ENCODE measurements at places on chromosomes 2 and 18.

- DNase-seq, result no peak
Observed at GRCh38 chr2:233974530-233975071, 57.4 kb downstream of the TRPM8 start.

DNA sequence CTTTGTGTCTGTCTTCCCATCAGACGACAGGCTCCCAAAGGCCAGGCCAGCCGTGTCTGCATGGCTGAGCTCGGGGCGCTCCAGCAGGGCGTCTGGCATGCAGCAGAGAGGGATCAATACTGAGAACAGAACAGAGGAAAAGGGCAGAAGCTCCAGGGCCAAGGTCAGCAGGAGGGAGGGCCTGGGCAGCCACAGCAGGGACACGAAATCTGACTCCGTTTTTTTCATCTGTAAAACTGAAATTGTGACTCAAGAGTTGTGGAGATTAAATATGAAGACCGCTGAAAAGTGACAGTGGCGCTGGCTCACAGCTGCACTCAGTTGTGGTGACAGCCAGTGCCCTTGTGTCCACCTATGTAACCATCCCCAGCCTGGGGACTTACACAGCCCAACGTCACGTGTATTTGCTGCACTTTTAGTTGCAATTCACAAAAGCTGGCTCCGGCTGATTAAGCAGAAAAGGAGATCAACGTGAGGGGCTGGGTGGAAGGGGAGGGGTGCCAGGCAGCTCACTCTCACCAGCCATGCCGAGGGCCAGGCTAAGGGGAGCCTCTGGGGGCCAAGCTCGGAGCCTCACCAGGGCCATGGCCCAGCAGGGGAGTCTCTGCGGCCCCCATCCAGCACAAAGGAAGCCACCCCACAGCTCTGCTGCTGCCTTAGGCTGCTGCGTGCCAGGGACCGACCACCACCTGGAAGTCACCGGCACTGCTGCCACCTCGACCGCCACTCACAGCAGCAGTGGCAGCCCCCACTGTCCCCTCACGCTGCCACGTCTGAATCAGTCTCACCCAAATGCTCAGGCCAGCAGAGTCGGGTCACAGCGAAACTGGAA, 74.7 kb downstream of the EIPR1 start:
- DNase-seq, result no peak

GRCh38 chr2:64857581-64858471, 131.4 kb upstream of the SLC1A4 start:
- DNase-seq, result no peak

- DNase-seq, result no peak
Observed at GRCh38 chr2:201327678-201328077, 29.5 kb downstream of the FLACC1 start.

DNA sequence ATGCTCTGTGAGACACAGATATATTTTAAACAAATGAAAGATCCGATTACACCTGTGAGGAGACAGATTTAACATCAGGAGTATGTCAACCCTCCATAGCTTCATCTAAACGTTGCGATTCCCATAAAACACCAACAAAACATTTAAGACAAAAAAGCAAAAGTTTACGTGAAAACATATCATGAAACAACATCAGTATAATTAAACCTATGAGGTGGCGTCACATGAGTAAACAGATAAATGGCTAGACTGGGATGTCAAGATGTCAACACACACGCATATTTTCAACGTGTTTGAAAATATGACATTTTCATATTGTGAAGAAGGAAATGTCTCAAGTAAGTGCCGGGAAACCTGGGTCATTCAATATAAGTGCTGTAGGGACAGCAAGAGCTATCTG, 25.5 kb upstream of the GPC1 start:
- DNase-seq, result no peak

DNA sequence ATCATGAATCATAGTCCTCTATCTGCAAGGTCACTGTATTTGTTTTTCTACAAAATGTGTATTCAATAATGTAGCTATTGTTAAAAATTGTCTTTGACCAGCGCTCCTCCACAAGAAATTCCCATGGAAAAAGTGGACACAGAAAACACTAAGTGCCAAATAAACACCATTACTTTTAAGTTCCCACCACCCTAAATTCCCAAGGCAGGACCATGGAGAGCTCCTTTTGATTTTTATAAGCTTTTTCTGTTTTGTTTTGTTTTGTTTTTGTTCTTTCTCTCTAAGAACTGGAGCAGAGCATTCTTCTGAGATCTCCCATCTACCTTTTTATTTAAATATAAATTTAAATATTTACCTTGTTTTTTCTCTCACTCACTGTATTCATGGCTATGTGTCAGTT, 44.5 kb downstream of the LRATD1 start:
- DNase-seq, result no peak

DNA sequence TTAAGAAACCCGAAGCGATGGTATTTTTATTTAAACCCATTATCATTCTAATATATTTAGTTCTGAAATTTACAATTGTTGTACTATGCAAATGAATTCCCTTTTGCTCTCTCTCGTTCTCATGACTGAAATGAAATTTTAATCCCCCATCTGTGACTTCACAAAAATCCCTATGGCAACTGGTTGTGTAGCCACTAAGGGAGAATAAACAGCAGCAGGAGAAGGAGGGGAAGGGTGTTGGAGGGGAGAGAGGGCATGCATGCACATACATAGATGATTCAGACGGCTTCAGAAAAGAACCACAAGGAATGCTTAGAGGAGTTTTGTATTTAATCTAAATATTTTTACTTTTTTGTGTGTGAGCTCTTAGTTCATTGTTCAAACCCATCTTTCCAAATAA, 36.8 kb downstream of the CPS1 start:
- DNase-seq, result no peak

DNA sequence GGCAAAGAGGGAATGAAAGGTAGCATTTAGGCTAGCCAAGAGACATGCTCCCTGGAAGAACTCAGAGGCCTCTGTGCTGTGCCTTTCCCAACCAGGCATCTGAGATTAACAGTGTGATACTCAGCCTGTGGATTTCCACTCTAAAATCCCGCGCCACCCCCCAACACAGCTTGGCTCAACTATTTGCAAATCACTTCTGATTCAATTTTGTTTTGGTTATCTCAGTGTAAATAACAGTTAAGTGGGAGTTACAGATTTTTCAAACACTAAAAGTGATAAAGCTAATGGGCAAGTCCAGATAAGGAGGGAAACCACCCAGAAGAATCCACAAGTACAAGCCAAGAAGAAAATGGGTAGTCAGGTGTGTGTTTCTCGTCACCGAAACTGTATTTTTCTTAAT, 1.4 kb upstream of the NRP2 start:
- DNase-seq, result no peak

GRCh38 chr2:79952616-79953015, 351.9 kb downstream of the LRRTM1 start:
- no peak for DNase-seq

GRCh38 chr2:205524656-205525055, 157.6 kb upstream of the NRP2 start:
- no peak for DNase-seq

DNA sequence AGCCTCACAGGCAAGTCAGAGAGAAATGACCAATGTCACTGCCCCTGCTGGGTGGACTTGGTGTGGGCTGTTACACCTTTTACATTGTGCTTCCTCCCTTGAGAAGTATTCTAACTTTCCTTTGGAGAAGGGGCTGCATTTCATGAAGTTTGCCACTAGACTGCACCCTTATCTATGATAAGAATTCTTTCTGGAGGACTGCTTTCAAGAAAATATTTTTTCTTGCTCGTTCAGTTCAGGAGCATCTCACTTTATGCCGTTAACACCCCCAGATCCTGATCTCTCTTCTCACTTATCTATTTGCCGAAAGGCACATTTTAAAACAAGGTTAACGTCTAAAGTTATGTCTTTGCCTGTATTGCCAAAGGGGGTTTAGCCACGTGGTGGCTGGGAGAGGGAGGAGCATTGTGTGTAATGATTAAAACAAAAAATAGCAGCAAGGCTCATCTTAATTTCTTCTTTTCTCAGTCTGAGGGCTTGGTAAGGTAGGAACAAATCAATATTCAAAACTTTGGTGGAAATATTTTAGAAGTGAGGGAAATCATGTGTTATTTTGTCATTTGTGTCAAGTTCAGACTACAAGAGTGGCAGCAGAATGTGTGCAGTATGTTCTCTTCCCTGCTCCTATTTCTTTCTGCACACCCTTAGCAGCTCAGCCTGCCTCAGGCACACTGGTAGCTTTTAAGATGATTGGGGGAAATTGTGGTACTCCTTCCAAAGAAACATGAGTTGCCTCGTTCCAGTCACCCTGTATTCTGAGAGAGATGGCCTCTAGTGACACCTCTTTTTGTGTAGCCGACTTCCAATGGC, 1.6 kb upstream of the IGFBP5 start:
- DNase-seq, result no peak

All from left forelimb (tissue), 1 donor.